WTC11 (cell line): ENCODE measurements at places on chromosomes 3 and 15.

DNA sequence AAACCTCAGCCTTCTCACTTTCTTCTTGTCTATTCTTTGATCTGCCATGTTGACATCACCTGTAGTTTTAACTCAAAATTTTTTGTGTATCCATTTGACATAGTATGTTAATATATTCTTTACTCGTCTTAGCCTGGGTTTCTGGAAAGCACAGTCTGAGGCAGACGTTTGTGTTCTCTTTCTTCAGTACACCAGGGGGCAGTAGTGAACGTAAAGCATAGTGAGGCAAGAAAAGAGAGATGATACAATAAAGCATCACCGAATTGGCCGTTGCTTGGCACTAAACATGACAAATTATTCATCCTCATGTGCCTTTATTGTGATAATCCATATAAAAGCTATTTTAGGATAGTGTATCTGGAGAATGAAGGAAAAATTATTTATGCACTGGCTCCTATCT lies 141.0 kb upstream of the MYRIP start:
- no peak for DNase-seq

- DNase-seq, result no peak
Measured at GRCh38 chr3:49500205-49500731, 30.2 kb downstream of the DAG1 start.

DNA sequence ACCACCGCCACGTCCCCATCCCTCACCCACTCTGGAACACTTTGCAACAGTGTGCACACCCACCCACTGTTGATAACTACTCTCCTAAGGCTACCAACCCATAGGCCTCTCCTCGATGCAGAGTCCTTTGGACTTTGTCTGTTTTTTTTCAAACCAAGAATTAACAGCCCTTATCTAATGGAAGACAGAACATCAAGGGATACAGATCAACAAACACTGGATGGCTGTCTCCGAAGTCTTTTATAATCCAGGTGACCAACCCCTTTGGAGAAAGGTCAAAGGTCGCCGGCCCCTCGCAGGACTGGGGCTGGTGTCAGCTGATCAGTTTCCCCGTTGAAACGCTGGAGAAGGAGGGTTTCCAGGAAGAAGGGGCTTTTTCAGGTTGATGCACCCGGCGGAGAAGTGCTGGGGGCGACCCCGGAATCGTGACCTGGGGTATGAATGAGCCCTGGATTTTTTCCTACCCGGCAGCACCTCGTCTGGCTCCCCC lies 532 bp downstream of the B4GALT4 start:
- peak; percentile 45 for DNase-seq

DNA sequence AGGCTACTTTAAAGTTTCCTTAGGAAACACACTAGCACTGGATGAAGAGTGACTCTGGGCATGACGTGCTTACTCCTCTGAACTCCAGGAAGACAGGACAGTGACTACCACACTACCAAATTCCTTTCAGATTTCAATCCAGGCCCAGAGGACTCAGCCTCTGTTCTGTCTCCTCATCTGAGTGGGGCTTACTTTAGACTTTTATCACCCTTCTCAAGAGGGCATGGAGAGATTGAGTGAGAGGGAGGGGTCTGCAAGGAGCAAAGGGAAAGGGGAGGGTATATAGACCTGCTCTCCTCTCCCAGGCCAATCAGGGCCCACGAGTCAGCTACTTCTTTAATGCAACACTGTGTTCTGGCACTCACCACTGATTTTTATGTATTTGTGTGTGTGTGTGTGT lies 29.4 kb upstream of the RSL24D1 start:
- no peak for DNase-seq

GRCh38 chr15:35583863-35584528 lies 38.0 kb upstream of the DPH6 start:
- no peak for DNase-seq

DNA sequence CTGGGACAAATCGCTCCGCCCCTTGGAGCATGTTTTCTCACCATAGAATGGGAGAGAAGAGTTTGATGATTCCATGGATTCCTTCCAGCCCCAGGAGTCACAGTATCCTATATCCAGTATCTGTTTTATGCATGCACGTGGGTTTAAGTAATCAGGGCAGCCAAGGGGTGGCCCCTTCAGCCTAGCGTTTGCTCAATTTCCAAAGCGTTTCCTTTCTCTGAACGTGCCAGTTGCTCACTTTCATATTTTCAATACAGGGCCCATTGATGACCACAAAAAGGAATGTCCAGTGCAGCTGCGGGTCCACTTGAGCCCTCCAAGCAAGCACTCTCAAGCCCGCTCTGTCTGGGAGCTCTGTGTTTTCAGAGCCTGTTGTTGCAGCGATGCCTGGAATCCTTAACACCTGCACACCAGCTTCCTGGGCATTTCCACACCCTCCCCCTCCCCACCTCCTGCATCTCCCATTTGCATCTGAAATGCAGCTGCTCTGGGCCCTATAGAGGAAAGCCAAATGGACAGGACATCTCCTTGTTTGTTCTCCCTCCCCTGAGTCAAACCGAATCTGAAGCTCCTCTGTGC lies 164.3 kb upstream of the LPP start:
- peak; percentile 75 for DNase-seq

DNA sequence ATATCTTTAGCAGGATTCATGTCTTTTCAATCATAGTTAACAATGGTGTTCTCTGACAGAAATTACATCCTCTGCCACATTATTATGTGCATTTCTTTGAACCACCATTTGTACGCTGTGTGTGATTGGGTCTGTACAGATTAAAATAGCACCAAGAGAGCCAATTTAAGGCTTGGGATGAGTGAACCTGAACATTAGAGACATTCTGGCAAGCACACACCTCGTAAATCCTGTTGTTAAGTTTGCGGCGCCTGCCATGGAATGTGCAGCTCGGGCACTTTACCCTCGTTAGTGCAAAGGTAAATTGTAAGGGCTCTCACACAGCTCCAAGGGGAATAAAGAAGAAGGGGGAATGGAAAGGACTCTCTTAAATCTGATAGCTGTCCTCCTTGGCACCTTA lies 482.4 kb upstream of the DPPA4 start:
- DNase-seq, result no peak

- no peak for DNase-seq
Measured at GRCh38 chr3:49772703-49773102, 13.6 kb downstream of the IP6K1 start.

DNA sequence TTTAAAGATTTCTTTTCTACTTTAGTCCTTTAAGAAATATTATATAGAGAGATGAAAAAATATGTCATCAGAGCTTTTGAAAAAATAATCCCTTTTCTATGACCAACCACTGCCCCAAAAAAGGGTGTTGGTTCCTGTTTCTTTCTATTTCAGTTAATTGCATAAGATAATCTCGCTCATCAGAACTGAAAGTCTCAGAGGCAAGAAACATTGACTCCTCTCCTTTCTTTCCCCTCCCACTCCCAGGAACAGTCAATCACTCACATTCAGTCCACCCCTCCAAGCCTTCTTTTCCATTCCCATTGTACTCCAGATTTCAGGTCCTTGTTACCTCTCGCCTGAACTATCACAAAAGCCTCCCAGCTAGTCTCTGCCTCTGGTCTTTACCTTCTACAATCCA lies 153.7 kb upstream of the ABI3BP start:
- no peak for DNase-seq

GRCh38 chr3:38605981-38606380 lies 43.5 kb downstream of the SCN5A start:
- DNase-seq, result no peak

DNA sequence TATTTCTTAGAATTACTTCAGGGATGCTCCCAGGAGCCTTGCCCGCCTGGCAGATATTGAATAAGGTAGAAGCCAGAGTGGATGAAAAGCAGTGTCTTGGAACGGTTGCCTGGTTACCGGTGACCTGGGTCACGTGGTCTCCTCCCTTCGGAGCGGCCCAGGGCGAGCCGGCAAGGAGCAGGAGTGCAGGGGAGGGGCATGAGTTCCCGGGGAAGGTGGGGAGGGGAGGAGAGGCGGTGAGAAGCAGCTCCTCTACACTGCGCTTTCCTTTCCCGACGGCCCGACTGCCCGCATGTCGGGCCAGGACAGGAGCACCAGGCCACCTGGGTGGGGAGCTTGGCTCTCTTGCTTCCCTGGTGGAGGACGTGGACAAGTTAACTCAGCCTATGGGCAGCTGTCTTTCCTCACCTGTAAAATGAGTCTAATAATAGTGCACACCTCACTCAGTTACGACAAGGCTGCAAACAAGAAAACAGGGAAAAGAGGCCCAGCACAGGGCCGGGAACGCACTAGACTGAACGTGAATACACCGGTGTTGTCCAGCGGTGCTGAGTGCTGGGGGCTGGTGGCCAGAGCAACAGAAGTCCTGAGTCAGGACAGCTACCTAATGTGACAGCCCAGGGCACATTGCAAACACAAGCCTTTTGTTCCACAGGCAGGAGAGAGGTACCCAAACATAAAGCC lies 198.3 kb downstream of the ADAMTS9 start:
- peak; percentile 88 for DNase-seq

DNA sequence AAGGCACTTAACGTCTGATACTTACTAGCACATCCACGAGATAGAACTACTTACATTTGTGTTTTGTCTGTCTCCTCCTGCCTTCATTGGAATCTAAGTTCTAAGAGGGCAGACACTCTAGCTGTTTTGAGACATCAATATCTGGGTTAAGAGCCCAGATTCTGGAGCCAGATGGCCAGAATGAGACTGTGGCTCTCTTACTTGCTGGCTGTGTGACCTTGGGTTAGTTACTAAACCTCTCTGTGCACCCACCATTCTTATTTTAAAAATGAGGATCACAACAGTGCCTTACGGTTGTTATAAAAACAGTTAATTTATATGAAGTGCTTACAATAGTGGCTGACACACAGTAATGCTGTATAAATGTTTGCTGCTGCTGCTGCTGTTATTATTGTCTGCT lies 7.7 kb downstream of the STARD5 start:
- no peak for DNase-seq

- DNase-seq, result no peak
Measured at GRCh38 chr3:183534249-183534648, 21.3 kb downstream of the KLHL6 start.

DNA sequence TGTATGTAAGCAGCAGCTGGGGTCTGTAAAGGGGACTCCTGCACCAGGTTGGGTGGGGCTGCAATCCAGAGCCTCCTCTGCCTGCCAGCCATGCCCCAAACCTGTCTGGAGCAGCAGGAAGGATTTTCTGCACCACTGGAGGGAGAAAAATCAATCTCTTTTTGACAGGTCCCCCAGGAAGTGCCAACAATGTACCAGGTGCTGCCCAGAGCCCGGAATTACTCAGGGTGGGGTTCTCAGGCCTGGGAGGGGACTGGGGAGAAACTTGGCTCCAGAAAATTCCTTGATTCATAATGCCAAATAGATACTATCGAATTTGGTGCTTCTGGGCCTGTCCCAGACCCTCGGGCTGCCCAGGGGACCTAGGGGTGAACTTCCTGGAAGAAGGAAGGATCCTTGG lies 52.6 kb downstream of the WNT7A start:
- DNase-seq, result no peak

DNA sequence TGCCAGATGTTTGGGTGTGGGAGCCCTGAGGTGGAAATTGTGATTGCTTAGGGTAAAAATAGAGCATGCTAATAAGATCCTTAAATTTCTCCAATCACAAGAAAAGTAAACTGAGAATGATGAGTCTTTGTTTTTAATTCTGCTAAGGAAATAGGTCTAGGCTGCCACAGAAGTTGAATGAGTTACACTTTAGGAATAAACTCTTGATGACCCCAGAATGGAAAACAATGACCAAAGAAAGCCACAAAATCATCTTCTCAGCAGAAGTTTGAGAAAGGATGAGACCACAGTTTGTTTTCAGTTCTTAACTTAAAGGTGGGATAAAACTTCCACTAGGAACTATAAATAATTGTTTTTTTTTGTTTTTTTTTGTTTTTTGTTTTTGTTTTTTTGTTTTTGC lies 164.6 kb upstream of the BCL6 start:
- DNase-seq, result no peak

DNA sequence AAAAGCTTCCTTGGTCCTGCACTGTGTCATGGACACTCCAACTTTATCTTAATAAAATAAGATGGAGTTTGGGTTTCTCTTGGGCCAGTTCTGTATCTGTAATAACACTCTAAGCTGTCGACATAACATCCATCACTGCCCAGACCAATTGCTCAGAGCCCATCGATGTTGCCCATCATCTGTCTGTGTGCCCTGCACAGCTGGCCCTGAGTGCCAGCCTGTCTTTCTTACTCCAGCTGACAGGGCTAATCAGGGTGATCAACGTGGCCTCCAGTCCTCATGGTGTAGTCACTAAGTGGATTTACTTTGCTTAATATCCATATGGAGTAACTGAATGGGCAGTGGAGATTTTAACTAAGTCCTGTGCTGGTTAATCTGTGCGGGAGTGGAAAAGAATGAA lies 419.8 kb upstream of the TPM1 start:
- DNase-seq, result no peak

DNA sequence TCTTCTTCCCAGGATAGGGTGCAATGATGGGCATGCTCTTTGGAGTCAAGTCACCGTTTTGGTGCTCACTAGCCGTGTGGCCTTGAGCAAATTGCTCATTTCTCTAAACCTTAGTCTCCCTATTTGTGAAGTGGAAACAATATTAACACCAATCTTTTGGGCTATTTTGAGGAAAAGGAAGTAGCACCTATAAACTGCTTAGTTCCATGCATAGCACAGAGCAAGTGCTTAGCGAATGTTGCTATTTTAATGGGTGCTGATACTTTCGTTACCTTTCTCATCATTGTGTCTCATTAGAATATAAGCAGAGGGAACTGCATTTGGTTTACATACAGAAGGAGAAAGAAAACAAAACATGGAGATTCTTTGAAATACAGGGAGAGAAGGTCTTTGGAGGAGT lies 66.1 kb downstream of the BOC start:
- DNase-seq, result no peak

- DNase-seq, result no peak
Measured at GRCh38 chr3:41216993-41217392, 17.7 kb downstream of the CTNNB1 start.

DNA sequence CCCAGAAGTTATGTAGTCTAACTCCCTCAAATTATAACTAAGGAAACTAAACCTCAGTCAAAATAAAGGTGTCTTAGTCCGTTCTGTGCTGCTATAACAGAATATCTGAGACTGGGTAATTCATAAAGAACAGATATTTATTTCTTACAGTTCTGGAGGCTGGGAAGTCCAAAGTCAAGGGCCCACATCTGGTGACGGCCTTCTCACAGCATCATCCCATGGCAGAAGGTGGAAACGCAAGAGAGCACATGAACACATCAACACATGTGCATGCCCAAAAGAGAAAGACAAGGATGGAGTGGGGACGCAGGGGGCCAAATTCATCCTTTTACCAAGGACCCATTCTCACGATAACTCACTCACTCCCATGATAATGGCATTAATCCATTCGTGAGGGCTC lies 73.1 kb downstream of the PCOLCE2 start:
- no peak for DNase-seq

DNA sequence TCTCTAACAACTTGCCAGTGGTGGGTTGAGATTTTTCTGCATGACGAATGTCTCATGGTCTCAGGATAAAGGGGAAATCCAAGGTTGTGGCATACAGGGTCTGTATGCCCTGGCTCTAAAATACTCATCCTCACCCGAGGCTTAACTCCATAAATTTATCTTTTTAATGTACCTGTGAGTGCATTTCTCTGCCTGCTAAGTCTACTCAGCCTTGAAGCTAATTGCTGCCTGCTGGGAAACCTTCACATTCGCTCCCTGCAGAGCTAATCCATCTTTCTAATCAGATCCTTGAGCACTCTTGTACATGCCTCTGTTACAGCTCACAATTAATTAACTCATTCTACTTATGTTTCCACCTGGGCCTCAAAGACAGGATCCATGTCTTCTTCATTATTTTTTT lies 93.8 kb downstream of the CMSS1 start:
- no peak for DNase-seq
